ENCODE measurements at places on chromosomes 5 and 9. TPM values are rescaled to one million over a fixed set of nuclear protein-coding genes. Genes with fewer than 3 reads are reported as not detected.

- no peak for DNase-seq
Measured at GRCh38 chr9:38226491-38226951, 157.5 kb upstream of the SHB start.

GRCh38 chr9:80496901-80497556 lies 925.3 kb downstream of the TLE4 start:
- DNase-seq, result no peak

GRCh38 chr9:78121488-78121887 lies 89.9 kb upstream of the GNAQ start:
- peak; percentile 41 for DNase-seq

- DNase-seq, result no peak
Measured at GRCh38 chr5:45042283-45042682, 233.5 kb downstream of the MRPS30 start.

GRCh38 chr5:78699552-78700153 lies 51.1 kb upstream of the LHFPL2 start:
- no peak for DNase-seq

- peak; percentile 14 for DNase-seq
Measured at GRCh38 chr5:148374690-148375360, 8.9 kb upstream of the FBXO38 start.

GRCh38 chr5:88954511-88954910 lies 71.5 kb upstream of the MEF2C start:
- no peak for DNase-seq

GRCh38 chr9:19493876-19494275 lies 85.1 kb downstream of the ACER2 start:
- no peak for DNase-seq

- no peak for DNase-seq
Measured at GRCh38 chr5:148209151-148209770, 6.4 kb downstream of the SPINK6 start.

- DNase-seq, result no peak
Measured at GRCh38 chr9:36237230-36237629, 21.0 kb downstream of the GNE start.

- peak; percentile 81 for DNase-seq
Measured at GRCh38 chr9:107637421-107638420, 148.2 kb upstream of the KLF4 start.

DNA sequence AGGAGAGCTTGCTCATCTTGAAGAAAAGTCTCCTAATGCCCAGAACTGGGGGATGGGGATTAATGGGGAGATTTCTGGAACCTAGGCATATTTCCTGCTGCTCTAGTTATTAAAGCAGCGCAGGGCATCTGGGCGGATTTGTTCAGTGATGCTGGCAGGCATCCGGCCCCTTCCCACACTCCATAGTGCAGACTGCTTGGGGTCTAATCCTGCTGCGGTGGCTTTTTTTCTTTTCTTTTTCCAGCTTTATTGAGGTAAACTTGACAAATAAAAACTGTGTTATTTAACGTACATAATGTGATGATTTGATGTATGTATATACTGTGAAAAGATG lies 30.7 kb downstream of the PPARGC1B start:
- no peak for DNase-seq

GRCh38 chr9:3332802-3333201 lies 193.0 kb downstream of the RFX3 start:
- no peak for DNase-seq

DNA sequence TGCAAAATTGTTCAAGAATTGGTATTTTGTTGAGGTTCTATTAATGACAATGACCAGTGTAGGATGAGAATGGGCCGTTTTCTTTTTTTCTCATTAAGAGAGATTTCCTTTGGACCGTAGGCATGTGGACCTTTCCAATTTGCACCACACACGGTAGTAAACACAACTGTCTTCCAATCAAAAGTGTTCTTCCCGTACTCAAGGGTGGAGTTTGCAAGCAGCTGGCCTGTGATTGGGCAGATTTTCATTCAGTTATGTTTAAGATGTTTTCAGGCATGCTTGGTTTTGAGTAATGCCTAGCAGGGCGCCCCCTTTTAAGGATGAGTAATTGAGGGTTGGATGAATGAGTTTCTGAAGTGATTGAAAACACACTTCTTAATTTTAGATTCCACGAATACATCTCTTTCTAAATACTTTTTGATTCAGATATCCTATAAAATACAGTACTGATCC lies 2.5 kb downstream of the KDM3B start:
- DNase-seq, result no peak

- no peak for DNase-seq
Measured at GRCh38 chr9:126550891-126551351, 62.8 kb upstream of the LMX1B start.

- no peak for DNase-seq
Measured at GRCh38 chr5:181222630-181223057, 437 bp upstream of the TRIM41 start.

- DNase-seq, result no peak
Measured at GRCh38 chr9:72995131-72996024, 42.5 kb upstream of the ALDH1A1 start.

GRCh38 chr9:123318961-123319421 lies 37.0 kb upstream of the CRB2 start:
- DNase-seq, result no peak

DNA sequence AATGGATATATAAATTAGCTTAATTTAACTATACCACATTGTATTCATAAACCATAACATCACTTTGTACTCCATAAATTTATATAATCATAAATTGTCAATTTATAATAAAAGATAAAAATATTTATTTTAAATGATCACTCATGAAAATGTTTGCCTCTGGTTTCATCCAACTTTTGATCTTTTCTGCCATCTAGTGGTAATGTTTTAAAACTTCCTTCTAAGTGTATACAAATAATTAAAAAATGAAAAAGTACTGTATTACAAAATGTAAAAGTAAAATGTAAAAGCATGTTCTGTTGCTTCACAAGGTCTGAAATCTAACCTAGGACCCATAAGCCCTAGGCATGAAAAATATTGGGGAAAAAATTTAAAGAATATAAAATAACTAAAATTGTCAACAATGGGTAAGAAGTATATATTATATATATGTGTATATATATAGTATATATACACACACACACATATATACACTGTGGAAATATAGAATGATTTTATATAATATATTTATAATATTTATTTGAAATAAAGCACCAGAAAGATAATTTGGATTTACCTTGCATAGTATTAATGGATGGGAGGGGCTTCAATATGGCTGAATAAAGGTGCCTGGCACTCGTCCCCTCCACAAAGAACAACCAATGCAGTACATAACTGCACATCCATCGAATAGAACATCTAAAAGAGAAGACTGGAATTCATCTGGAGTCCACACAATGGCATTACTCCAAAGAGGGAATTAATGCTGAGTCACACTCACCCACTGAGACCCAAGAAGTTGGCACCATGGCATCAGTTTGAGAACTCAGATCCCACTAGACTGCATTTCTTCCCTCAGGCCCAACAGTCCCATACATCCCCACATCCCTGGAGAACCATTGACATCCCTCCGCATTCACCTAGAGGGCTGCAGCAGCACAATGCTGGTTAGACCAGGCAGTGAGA lies 32.5 kb downstream of the ANXA1 start:
- DNase-seq, result no peak

GRCh38 chr5:35877655-35878054 lies 21.0 kb downstream of the IL7R start:
- DNase-seq, result no peak

DNA sequence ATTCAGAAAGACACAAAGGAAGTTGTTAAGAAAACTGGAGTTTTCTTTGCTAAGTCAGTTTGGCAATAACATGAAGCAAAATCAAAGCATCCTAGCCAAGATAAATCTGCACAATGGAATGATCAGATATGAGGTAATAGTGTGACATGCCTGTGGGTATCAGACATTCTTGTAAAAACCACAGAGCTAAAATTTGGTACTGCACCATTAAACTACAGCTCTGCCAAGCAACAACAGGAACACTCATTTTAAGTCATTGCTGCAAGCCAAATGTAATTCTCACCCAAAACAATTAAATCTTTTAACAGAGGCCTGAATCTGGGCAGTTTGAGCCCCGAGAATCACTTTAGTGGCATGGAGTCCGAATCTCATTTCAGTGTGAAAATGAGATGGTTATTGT lies 96.6 kb downstream of the VCAN start:
- DNase-seq, result no peak

The UNC5A gene
- polyA plus RNA-seq, result 0.11 TPM

The SLC6A18 gene
- 1.2 TPM for polyA plus RNA-seq

The DRD1 gene
- polyA plus RNA-seq, result not detected

The FOXI1 gene
- polyA plus RNA-seq, result 5.2 TPM

The HSD17B4 gene
- 239 TPM for polyA plus RNA-seq

The NAIF1 gene
- 7.6 TPM for polyA plus RNA-seq

The SMIM33 gene
- polyA plus RNA-seq, result not detected

The BARHL1 gene
- polyA plus RNA-seq, result not detected

All from left renal pelvis (tissue), 4 donors.